Kidney (tissue), 22 donors: ENCODE measurements at places on chromosomes 5 and 9.

DNA sequence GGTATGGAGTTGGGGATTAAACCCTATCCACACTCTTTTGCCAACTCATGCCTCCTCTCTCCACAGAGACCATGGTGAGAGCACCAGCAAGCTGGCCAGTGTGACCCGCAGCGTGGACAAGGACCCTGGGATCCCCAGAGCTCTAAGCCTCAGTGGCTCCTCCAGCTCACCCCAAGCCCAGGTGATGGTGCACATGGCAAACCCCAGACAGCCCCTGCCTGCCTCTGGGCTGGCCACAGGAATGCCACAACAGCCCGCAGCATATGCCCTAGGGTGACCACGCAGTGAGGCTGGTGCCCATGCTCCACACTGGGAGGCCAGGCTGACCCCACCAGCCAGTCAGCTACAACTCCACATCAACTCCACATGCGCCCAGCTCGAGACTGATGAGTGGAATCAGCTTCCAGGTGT is 11.5 kb upstream of the CARD19 start:
- peak; percentile 8 for DNase-seq

GRCh38 chr5:175467983-175468690 is 10.2 kb upstream of the SFXN1 start:
- DNase-seq = no peak

GRCh38 chr5:172178991-172179989 is 8.7 kb downstream of the STK10 start:
- DNase-seq = peak; percentile 87

DNA sequence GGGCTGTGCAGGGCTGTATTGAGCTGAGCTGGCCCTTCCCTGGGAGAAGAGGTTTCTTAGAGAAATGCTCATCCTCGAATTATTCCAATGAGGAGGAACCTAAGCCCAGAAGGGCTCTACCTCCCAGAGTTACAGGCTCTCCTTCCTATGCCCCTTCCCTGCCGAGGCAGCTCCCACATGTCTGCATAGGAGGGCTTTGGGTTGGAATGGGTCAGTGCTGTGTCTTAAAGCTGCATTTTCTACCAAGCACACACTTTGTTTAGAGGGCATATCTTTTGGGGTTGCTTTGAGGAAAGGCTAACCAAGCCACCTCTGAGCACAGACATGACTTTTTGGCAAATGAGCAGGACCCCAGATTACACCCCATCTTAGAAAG is 9.1 kb downstream of the NEK6 start:
- no peak for DNase-seq

DNA sequence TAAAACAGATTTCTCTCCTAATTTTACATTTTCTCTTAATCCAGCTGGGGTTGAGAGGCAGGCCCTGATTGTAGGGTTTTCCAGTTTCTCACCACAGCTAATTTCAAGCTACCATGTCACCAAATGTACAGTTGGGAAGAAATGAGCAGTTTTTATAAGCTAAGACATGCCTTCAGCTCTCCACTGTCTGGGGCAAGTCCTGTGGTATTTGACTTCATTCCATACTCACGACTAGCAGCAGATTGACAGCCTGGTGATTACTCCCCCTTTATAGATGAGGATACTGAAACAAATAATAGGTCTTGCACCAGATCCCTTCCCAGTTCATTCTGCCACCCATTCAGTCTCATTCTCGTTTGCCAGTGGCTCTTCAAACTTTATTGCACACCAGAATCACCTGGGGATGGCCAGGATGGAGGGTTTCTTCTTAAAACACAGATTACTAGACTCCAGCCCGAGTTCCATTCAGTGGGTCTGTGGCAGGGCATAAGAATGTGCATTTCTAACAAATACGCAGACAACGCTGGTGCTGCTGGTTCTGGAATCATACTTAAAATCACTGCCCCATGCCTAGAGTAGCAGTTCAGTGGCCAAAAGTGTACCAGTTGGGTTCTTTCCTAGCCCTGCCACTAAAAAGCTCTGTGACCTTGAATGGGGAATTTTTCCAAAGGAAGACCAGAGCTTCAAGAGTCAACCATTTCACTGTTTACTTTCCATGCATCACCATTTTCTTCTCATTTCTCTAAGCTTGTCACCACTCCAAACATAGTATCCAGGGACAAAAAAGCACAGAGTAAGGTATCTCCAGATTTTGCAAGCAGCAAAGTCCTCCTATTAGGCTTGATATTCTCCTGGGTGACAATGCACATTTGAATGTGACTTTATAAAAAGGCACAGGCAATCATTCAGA is 64.3 kb downstream of the CSNK1A1 start:
- no peak for DNase-seq

DNA sequence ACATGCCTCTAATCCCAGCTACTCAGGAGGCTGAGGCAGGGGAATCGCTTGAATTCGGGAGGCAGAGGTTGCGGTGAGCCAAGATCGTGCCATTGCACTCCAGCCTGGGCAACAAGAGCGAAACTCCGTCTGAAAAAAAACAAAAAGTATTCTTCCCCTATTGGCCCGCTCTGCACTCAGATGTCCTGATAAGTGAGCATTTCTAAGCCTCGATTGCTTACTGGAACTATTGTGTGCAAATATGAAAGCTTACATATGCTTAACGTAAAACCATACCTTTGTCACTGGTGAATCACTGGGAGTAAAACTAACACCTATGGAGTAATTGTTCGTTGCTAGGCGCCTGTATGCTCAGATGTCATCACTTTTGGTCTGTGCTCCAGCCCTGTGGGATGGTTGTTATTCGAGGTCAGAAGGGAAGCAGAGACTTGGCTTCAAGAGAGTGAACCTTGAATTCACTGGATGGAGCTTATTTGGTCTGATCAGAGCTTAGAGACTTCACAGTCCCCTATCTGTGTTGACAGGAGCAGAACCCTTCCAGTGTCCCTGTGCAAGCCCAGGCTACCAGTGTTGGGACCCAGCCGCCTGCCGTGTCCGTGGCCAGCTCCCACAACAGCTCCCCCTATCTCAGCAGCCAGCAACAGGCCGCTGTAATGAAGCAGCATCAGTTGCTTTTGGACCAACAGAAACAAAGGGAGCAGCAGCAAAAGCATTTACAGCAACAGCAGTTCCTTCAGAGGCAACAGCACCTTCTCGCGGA is 25.3 kb upstream of the LTC4S start:
- DNase-seq = no peak

- DNase-seq = no peak
Observed at GRCh38 chr9:27747450-27747849, 174.2 kb upstream of the C9orf72 start.
